ENCODE measurements at places on chromosomes 2 and 18.

DNA sequence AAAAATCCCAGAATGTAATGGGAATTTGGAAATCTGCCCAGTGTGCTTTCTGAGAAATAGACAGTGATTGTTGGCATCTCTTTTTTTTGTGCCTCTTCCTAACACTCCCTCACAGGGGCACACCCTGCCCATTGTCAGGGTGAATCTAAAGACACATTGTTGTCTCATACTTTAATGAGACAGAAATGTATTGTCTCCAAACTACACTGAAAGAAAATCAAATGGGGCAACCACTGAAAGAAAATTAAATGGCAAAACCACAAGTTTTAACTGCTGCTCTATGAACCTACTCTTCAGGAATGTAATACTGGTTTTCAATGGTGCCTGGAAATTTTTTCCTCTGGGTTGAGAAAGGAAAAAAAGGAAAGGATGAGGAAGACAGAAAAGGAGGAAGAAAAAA, 43.2 kb upstream of the GLS start:
- no peak for DNase-seq

DNA sequence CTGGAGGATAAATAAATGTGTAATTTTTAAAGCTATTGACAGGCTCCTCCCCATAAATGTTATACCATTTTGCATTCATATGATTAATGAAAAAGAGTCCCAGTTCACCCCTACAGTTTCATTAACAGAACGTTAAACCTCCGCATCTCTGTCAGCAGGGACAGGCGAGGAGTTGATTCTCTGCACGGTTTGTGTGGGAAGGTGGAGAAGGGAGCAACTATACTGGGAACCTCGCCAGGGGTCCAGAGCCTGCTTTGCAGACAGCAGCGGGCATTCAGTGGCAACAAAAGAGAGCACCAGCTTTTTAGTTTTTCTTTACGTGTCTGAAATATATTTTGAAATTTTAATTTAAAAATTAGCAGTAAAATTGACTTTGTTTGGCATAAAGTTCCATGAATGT, 101.4 kb downstream of the FARSB start:
- DNase-seq, result no peak

DNA sequence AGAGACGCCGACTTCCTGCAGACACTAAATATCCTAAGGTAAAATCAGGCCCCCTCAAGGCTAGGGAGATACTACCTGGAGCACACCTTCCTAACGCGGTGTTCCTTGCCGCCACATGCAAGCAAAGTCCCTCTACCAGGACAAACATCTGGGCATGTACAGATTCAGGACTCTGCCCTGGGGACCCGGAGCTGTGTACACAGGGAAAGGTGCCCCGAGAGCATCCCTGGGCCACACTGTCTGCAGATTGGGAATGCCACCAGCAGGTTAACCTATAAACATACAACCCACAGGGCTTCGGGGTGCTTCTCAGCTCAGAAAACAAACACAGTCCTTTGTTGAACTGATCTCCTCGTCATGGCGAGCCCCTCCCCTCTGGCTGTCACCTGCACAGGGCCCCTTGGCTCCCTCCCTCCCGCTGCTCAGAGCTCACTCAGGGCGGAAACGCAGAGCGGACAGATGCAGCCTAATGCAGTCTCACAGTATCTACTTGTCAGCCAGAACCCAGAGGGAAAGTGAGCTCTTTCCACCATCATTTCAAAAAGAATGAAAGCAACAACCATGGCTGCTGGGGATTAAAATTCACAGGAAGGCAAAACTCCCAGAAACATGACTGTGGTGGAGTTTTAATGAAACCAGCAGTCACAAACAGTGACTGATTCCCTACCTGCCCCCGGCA, 218.8 kb downstream of the HDAC4 start:
- no peak for DNase-seq

GRCh38 chr18:62991959-62992358, 276.6 kb downstream of the PHLPP1 start:
- DNase-seq, result no peak

DNA sequence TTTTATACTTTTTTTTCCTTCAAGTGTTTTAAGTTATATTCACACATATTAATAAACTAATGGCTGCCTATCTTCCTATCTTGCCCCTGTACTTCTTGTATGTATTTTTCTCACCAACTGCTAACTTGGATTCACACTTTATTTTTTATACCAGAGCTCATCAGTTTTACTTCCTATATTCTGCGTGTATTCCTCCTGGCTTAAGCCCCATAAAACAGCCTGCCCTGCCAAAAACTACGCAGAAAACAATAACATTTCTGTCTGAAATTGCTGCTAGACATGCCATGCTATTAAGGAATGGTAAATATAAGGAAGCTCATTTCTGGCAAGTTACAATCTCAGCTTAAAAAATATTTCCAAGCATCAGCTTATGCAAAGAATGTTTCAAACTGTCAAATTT, 172.3 kb downstream of the UBE2E3 start:
- no peak for DNase-seq

DNA sequence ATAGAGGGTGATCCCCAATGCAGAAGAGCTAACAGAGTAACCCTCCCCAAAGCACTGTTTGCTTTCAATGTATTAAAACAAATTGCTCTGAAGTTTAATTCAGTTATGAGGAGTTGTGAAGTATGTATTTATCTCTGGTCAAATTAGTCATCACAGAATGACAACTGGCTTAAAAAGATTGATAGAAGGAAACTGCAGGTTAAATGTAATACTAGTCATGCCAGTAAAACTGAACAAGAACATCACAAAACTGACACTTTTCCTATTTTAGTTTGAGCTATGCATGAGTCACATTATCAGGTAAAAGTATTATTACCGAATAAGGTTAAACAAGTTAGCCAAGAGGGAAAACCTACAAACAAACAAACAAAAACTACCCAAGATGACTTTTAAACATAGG, 99.0 kb upstream of the ACVR1C start:
- no peak for DNase-seq

DNA sequence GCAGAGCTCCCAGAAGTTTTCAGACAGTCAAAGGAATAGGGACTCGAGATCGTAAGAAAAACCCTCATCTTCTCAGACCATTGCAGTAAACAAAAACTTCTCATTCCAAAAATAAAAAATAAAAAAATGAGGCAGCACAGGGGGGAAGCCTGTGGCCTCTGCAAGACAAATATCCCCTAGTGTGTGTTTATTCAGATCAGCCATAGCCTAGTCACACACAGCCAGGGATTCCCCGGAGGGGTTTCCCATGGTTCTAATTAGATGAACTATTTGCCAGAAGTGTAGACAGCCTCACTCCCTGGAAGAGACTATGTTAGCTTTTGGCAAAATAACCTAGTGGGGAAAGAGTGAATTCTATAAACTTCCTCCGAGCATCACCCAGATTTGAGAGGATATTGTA, 122.9 kb upstream of the KLF7 start:
- no peak for DNase-seq

DNA sequence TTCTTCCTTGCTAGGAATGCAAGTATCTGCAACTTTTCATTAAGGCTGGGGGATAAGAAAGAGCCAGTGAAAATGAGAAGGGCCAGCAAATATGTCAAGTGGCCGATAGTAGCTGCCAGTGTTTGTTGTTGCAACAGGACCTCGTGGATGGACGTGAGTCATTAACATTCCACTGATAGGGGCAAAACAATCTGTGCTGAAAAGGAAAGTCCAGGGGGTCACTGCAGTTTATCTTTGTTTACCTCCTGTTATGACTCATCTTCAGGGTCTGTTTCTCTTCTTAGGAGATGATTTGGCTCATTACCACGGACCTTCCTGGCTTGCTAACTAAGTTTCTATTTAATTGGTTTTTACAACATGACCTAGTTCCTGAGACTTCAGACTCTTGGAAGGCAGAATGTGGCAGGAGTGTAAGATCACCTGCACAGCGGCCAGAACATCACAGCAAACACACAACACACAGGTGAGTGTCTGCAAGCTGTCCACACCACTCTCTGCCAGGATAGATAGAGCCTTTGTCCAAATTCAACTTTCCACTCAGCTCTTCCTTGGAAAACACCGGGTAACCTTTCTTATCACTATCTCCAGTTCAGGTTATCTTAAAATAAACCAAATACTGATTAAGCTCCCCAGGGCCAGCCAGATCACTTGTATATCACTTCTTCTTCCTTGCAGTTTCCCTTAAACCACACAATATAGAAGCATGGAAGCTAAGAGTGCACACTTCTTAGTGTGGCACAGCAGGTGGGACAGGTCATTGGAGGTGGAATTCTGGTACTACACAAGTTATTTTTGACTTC, 157.5 kb upstream of the LMAN1 start:
- DNase-seq, result no peak

GRCh38 chr2:213150315-213151097, 906 bp downstream of the IKZF2 start:
- DNase-seq, result no peak

DNA sequence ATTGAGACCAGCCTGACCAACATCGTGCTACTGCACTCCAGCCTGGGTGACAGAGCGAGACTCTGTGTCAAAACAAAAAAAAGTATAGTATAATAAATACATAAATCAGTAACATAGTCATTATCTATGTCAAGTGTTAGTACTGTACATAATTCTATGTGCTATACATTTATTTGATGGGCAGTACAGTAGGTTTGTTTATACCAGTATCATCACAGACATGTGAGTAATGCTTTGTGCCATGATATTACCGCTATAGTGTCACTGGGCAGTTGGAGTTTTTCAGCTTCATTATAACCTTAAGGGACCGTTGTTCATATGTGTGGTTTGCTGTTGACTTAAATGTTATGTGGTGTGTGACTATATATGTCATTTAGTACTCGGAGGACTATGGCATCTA, 24.9 kb downstream of the MTA3 start:
- DNase-seq, result no peak

DNA sequence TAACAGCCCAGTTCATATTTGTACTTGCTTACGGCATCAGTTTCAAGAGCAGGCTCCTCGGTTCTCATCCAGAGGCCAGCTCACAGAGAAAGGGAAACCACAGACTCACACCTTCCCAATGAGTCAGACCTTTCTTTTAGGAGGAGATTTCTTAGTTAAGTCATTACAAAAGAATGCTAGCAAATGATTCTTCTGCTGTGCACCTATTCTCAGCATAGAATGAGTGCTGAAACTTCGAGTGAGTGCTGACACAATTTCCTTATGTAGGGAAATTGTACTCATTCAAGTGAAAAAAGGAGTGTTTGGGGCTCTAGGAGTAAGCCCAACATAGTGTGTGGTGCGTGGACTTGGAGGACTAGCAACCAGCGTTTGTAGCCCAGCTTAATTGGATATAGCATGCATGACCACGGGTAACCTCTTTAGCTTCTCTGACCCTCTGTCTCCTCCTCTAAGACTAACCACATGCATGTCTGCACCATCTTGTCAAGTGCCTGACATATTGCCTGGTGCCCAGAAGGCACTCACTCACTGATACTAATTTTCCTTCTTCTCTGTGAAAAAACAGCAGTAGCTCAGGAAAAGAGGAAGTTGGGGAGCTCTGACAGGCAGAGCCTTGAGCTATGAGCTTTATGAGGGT, 87.0 kb downstream of the ALPK2 start:
- no peak for DNase-seq

- no peak for DNase-seq
Observed at GRCh38 chr2:120293096-120294007, 40.7 kb downstream of the RALB start.

DNA sequence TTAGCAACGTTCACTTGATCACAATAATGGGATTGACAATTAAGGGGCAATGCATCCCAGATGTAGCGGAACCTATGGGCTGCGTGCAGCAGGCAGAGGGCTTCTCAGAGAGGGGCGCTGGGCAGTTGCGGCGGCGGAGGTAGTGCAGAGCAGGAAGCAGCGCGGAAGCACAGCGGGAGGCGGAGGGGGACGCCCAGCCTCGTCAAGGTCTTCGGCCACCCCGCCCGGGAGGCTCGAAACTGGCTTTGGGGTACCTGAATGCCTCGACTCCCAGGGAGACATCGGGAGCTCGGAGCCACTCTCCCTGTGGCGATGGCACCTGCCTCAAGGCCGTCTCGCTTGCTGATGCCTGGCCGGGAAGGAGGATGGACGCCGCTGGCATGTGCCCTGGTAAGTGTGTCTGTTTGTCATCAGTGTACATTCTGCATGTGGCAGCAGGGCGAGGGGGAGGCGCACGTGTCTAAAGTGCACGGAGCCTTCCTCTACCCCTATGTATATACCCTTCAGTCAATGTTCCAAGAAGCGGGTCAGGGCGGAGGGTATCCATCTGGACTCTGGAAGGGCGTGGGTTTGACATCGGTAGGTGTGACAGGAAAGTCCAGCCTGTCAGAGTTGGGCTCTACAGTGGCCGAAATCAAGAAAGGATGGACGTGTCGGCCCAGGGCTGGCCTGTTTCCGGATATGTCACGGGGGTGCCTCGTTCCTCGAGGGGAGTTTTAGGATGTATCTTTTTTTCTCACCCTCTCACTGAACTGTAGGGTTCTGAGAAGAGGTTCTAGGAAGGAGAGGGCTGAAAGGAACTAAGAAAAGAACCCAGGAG, 7.5 kb upstream of the SP9 start:
- DNase-seq, result no peak

DNA sequence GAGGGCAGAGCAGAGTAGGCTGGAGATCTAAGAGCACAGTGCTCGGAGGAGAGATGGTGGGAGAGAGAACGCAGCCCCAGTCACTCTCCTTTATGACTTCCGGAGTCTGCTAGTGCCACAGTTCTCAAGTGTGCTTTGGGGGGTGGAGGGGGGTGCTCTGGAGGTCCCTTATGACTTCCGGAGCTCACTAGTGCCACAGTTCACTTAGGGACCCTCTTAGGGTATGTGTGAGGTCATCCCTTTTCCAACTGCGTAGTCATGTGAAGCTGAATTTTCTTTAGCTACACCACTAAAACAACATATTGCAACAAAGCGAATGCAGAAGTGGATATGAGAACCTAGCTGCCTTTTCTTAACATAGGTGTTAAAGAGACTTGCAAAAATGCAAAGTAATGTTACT, 153.7 kb upstream of the KCTD1 start:
- DNase-seq, result no peak

DNA sequence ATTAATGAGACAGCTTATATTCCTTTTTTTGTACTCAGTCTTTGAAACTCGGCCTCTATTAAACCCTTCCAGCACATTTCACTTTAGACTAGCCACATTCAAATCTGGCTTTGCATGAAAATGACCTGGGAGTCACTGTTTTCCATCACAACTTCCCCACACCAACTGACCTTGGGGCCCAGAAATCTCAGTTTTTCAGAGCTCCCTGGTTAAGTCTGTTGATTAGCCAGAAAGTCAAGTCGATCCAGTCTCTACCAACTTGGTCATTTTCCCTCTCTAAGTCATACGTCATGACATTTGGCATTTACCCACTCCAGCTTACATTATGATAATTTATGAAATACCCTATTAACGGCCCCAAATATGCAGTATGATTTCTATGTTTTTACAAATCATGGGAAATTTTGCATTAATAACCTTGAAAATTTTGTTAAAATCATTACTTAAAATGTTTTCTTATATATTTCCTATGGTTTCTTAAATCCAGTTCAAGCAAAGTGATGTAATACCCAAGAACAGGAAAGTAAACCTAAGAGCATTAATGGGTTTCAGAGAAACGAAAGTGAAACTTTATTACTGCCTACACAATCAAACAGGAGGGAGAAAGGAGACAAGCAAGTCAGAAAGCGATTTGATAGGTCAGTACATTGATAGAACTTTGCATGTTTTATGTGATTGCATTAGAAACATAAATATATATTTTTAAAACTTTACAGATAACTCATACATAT, 77.1 kb downstream of the SPATS2L start:
- no peak for DNase-seq

Measured in NCI-H1694 treated with DMSO at 0.1 percent for 48 hours (cell line).